ENCODE measurements at places on chromosomes 7 and 10. TPM values are rescaled to one million over a fixed set of nuclear protein-coding genes. Genes with fewer than 3 reads are reported as not detected.

Gene PNPLA8
- total RNA-seq, result 22.6 TPM

Gene AGMO
- total RNA-seq, result 8.3 TPM

Gene HGF
- 8.0 TPM for total RNA-seq

Gene CREB5
- total RNA-seq, result 22.5 TPM

Gene FZD1
- 20.3 TPM for total RNA-seq

Gene NAT16
- total RNA-seq, result not detected

Gene UTF1
- not detected for total RNA-seq

Gene NRP1
- total RNA-seq, result 76.2 TPM

Gene C10orf105
- total RNA-seq, result 0.06 TPM

Gene PRKAR1B
- 19.9 TPM for total RNA-seq

Gene SHTN1
- 36.7 TPM for total RNA-seq

Gene IGF2BP3
- total RNA-seq, result 0.66 TPM

Gene EPDR1
- total RNA-seq, result 23.2 TPM

Gene RNLS
- total RNA-seq, result 14.6 TPM

Gene KLLN
- 0.69 TPM for total RNA-seq

Gene FKBP6
- not detected for total RNA-seq

Gene CYP2C9
- 125 TPM for total RNA-seq

Gene NKX2-3
- total RNA-seq, result 4.4 TPM

Gene LIPK
- not detected for total RNA-seq

Gene GRID2IP
- total RNA-seq, result 0.86 TPM
